Stimulated activated naive CD4-positive, alpha-beta T cell treated with Interleukin-2 at 50 U/mL for 16 hours (primary cell): ENCODE measurements at places on chromosomes 3 and 15.

DNA sequence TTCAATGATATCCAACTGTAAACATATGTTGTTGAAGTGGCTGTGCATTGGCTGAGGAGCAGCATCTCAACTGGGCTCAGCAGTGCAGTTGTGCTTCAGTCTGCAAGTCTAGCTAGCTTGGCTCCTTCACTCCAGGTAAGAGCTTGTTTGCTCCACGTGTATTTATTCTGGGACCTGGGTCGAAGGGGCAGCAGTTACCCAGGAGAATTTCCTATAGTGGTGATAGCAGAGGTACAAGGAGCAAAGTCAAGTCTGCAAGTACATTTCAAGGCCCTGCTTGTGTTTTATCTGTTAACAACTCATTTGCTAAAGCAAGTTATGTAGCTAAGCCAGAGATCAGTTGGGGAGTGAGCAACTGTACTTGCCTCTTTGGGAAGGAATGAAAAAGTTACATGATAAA, 286.2 kb upstream of the UMPS start:
- no peak for DNase-seq

- no peak for DNase-seq
Observed at GRCh38 chr15:51863131-51863530, 33.7 kb downstream of the TMOD3 start.

GRCh38 chr15:41941644-41942415, 30.5 kb downstream of the EHD4 start:
- DNase-seq = no peak

DNA sequence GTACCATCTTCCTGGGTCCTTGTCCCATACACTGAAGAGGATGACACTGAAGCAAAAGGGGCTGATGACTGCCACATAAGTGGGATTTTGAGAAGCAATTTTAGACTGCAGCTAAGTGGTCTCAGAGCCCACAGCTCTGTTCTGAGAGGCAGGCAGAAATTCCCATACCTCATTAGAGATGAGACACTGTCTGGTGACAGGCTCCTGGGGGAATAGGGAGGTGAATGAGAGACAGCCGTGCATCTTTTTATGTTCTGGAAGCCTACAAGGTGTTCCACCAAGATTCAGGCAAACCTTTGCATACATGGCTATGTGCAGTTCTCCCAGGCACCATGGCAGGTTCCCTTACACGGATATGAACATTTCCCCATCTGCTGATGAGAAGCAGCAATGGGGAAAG, 47.2 kb downstream of the LIMD1 start:
- DNase-seq = no peak

GRCh38 chr15:59317211-59317610, 55.5 kb downstream of the MYO1E start:
- DNase-seq = no peak

GRCh38 chr15:67196672-67197363, 57.6 kb downstream of the AAGAB start:
- DNase-seq = no peak

- no peak for DNase-seq
Observed at GRCh38 chr3:64548200-64548889, 139.5 kb downstream of the ADAMTS9 start.

DNA sequence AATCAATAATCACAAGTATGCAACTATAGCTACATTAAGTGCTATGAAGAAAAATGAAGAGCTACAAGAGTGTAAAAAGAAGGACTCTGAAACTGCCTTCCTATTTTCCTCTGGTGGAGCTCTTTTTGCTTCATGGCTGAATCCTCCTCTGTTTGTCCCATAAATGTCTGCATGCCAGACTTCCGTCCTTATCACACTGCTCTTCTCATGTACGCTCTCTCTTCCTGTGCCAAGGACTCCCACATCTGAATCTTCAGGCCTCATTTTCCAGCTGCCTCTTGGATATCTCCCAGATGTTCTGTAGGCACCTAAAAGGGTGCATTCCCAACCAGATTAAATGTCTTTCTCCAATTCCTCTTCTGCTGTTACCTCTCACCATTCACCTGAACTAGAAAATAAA, 123.7 kb downstream of the MECOM start:
- DNase-seq = no peak

DNA sequence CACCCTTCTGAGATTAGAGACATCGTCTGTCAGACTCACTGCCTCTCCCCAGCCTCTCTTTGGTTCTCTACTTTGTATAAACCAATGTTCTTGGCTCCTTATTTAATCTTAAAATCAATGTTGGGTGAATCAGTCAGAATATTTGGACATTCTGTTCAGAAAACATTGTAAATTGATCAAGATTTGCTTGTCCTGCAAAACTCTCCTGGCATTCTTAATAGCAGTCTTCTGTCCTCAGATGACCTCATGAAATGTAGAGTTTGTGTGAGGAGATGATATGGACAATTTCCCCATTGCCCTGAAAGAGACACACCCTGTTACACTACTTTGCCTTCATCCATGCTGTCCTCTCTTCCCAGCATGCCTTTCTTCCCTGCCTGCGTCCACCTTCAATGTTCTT, 33.6 kb downstream of the CD200R1L start:
- DNase-seq = no peak

- DNase-seq = no peak
Observed at GRCh38 chr3:132346841-132347736, 29.9 kb downstream of the ACP3 start.

DNA sequence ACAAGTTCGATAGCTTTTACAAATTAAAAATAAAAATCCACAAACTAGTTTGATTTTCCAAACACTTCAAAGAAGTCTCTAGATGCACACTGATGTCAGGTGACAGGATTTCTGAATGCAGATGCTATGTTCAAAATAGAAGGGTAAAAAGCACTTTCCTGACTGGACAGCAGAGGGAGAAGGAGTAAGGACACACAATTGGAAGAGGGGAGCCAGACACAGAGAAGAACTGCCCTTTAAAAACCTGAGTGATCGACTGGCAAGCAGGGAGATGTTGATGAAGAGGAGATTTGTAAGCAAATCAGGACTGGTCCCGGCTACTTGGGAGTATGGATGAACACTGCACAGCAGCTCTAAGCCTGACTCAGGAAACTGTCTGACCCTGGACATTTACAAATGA, 612.8 kb downstream of the MAGI1 start:
- DNase-seq = no peak

- DNase-seq = no peak
Observed at GRCh38 chr15:75090388-75090734, 67.0 kb downstream of the PPCDC start.

GRCh38 chr3:37899101-37899707, 37.5 kb downstream of the CTDSPL start:
- DNase-seq = no peak

DNA sequence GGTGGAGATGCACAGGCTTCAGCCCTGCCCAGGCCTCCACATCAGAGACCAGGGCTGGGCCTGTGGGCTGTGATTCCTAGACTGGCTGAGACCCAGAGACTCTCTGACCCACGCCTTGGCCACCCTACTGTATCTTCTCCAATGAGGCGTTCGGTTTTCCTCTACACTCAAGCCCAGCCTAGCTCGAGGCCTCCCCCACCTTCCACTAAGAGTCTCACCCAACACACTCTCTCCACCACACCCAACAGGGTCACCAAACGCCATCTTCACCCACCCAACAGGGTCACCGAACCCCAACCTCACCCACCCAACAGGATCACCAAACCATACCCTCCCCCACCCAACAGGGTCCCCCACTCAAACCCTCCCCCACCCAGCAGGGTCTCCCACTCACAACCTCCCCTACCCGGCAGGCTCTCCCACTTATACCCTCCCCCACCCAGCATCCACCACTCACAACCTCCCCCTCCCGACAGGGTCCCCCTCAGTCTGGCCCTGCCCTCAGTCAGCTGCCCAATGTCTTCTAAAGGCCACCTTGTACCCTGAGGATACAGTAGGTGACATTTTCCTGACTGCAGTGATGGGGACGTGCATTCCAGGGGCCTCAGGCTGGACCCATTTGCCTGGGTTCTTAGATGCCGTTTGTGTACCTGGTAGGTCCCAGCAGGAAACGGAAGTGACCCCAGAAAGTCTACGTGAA, 20.4 kb downstream of the CFAP100 start:
- no peak for DNase-seq

GRCh38 chr3:42682301-42683070, 2.9 kb upstream of the KLHL40 start:
- no peak for DNase-seq

DNA sequence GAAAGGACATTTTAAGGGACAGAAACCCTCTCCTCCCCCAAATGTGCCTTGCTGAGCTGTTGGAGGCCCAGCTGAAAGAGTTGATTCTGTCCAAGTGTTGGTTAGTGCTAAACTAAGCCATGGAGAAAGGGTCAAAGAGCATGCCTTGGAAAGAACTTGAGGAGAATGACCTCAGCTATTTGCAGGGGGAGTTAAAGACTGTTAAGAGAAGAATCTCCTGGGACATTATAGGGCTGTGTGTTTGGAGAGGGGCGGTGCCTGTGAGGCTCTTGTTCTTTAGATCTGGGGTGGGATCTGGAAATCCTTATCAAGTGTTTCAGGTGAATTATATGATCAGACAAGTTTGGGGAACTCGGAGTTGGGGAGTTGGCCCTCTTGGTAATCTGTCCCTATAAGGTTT, 13.0 kb downstream of the FNDC3B start:
- DNase-seq = no peak

GRCh38 chr15:31867536-31868442, 162.5 kb upstream of the CHRNA7 start:
- DNase-seq = peak; percentile 34

- no peak for DNase-seq
Observed at GRCh38 chr15:67799801-67800205, 25.5 kb upstream of the SKOR1 start.

DNA sequence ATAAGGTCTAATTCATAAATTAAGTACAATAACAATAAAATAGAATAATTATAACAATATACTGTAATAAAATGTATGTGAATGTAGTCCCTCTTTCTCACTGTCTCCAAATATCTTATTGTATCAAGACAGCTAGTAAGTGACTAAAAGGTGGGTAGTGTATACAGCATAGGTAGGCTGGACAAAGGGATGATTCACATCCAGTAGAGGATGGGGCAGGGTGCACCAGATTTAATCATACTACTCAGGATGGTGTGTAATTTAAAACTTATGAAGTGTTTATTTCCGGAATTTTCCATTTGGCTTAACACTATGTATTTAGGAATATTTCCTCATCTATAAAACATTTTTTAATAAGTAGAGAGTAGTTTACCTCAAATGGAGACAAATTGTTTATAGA, 876.1 kb upstream of the CADM2 start:
- no peak for DNase-seq

DNA sequence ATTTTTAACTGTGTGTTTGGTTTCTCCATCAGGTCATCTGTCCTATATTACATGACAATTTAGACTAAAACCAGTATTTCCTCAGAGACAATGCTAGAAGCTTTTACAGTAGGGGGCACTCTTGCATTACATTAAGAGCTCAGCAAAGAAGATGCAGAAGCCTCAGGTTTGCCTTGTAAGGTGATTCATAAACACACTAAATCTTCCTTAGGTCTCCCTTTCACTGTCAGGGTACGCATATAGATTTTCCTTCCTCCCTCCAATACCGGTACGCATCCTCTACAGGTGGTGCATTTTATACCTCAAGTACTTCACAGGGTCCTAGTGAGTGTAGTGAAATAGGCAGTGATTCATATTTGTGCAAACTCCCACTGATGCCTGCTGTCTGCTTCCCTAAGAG, 46.5 kb downstream of the CD86 start:
- DNase-seq = no peak

- no peak for DNase-seq
Observed at GRCh38 chr15:82122746-82123400, 77.1 kb upstream of the MEX3B start.

DNA sequence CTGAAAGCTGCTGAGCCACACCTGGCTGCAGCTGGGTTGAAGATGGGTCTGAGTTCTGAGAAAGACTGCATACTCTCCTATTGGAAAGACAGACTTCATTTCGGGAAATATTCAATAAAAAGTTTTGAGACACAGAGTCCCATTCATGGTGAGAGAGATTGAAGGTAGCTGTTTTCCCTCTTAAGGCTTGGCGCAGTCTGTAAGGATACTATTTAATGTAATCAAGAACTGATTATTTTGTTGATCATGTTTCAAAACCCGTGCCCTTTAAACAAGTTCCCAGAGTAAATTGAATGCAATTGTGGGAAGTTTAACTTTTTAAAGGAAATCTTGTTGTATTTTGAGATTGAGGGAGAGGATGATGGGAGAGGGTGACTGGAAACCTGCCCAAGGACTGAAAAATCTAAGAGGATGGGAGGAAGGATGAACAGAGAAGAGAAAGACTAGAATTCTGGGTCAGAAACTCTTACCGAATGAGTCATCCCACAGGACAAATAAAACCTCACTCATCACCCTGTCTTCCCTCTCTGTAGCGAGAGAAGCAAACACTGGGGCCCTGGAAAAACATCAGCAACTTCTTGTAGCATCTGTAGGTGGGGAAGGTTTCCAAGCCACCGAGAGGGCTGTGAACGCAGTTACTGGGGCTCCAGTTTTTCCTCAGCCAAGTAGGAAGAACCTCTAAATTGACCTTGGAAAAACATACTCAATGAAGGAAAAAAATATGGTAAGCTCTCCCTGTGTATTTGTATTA, 193.2 kb upstream of the TPRG1 start:
- no peak for DNase-seq

- DNase-seq = no peak
Observed at GRCh38 chr3:134799393-134799792, 4.3 kb downstream of the EPHB1 start.

GRCh38 chr3:149507491-149508324, 33.2 kb downstream of the TM4SF4 start:
- no peak for DNase-seq

DNA sequence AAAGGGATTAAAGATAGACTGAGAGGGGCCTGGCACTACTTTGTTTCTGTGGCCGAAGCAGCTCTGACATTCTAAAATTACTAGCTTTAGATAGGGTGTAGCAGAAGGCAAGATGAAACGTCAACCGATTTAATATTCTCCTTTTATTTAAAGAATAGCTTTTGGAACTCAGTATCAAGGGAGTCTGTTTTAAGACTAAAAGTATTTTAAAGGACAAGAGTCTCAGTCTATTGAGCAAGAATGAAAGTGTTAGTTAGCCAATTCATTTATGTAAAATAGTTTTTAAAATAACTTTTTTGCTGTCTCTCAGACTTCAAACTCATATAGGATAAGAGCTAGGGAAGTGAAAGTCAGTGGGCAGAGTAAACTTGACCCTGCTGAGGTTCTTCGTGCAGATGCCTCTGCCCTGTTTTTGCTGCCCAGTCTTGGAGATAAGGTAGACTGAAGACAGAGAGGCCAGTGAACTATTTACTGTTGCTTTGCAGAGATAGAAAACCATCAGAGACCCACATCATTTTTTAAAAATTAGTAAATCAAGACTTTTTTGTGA, 1090.9 kb downstream of the ROBO2 start:
- no peak for DNase-seq
